Stromal cell of bone marrow (primary cell): ENCODE measurements at places on chromosomes 5 and 9.

DNA sequence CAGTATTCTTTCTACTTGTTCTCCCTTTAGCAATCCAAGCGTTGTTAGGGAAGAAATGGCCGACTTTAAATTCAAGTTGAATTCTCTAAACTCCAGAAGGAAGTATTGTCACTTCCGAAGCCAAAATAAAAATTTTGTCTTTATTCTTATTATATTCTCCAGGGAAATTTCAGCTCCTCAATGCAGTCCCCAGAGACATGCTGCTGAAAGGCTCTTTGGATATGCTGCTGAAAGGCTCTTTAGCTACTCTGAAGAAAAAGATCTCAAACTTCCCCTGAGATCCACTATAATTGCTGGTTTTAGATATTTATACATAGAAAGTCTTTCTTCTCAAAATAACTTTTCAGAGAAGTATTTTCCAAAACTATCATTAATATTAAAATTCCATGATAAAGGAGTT is 92.3 kb upstream of the PARP8 start:
- no peak for DNase-seq

DNA sequence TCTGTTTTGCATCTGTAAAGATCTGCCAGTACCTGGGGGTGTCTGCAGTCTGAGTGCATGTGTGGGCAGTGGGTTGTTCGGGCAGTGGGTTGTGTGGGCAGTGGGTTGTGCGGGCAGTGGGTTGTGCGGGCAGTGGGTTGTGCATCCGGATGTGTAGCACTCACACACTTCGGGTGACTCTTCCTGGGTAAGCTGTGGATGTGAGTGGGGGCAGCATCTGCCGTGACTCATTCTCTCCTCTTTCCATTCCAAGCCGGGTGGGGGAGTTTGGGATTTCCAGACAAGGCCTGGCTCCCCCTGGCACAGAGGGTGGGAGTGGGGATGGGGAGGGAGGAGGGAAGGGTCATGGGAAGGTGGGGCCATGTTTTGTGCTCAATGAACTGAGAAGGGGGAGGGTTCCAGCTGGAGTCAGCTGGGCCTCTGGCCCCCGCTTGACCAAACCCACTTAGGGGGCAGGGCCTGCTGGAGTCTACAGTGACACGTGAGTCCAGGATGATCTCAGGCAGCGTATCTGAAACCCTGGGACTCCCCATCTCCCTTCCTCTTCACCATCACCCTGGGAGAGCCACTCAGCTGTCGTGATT is 8.3 kb downstream of the CRB2 start:
- DNase-seq = peak; percentile 16

- DNase-seq = no peak
Measured at GRCh38 chr5:126438868-126439267, 15.7 kb downstream of the GRAMD2B start.

GRCh38 chr9:6973762-6974161 is 216.0 kb downstream of the KDM4C start:
- DNase-seq = no peak

DNA sequence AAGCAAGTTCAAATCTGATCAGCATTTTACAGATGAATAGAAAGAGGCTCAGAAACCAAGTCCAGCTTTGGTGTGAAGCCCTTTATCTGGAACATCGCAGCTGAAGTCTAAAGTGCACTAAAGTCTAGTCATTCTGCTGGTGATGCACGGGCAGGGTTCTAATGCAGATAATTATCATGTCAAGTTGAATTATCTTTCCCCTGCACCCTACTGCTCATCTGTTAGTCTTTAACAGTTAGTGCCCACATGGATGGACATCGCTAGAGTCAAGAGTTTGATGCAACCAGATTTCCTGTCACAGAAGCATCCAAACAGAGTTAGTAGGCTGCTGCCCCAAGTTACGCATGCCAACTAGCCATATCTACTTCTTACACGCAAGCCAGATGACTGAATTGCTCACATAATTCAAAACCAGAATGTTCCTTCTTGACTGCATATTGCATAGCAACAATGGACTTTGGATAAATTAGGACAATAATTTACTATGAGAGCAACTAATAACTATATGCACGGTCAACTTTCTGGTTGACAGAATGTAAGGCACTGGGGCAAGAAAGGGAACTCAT is 1.6 kb upstream of the TOMM5 start:
- no peak for DNase-seq

GRCh38 chr9:112846528-112847488 is 43.9 kb downstream of the SLC46A2 start:
- DNase-seq = no peak

- no peak for DNase-seq
Measured at GRCh38 chr9:94819161-94819687, 92.7 kb downstream of the AOPEP start.

DNA sequence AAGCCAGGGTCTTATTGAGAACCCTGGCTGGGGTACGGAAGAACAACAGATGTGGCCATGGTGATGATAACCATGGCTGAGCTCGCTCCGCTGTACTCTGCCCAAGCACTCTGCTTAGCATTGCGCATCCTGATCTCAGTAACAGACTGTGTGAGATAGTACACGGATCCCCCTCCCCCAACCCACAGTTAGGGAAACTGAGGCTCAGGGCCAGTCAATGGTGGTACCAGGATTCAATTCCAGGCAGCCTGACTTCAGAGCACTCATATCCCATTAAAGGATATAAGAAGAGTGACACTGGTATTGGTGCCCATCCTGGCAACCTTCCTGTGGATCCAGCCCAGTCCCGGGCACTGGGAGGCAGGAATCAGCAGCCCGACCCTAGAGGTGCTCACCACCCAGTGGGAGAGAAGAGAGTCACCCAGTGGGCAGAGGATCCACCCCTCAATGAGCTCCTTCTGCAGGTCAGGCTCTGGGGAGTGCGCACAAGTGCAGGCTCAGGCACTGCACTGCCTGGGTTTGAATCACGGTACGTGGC is 26.5 kb upstream of the KIF12 start:
- no peak for DNase-seq

- DNase-seq = no peak
Measured at GRCh38 chr5:8123559-8123958, 254.6 kb downstream of the MTRR start.

DNA sequence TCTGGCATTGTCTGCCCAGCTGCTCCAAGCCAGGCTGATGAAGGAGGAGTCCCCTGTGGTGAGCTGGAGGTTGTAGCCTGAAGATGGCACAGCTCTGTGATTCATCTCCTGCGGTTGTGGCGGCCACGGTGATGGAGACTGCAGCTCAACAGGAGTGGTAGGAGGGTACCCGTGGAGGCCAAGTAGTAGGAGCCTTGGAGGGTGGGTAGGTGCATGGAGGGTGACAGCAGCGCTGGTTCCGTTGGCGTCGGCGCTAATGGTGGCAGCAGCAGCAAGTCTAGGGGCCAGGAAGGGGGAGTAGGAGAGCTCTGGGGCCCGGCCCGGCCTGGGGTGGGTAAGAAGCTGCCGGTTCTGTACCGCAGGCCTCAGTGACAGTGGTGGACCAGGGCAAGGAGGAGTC is 22.4 kb upstream of the TRIM52 start:
- DNase-seq = no peak

DNA sequence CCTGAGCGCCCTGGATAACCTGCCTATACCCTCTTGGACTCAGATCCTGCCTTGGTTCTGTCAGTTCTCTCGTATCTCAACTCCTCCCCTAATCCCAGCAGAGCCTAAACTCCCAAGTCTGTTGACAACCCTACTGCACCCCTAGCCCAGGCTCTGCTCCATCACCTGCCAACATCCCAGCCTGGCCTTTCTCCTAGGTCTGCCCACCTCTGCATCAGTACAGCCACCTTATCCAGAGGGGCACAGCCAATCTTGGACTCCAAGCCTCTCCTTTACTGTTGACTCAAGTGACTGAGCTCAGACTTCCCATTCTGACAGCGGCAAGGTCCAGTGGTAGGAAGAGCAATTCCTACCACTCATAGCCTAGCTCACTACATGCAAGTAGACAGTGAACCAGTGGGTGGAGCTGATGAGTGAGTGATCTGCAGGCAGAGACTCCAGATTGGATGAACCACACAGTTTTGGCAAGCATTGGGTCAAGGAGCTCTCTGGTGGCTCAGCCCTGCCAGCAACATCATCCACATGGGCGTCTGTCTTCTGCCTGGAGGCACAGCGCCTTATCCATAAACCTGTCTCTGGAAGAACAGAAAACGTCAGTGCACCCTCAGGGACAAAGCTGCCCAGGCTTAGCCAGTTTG is 26.5 kb downstream of the TRMO start:
- peak; percentile 25 for DNase-seq

GRCh38 chr5:144712090-144712489 is 541.4 kb downstream of the KCTD16 start:
- DNase-seq = no peak

DNA sequence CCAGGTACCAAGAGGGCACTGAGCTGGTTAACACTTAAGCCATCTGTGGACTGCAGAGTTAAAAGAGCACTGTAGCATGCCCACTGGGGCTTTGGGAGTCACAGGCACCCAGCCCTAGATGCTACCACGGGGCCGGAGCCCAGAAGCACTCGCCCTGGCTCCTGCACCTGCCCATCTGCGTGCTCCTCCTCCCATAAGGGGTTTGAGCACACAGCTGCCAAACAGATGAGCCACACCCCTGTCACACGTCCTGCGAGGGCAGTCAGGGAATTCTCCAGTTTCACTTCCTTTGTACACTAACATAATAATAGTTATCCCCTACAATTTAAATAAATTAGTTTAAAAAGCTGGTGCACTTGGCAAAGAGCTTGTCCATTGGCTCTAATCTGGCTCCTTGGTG is 4.5 kb upstream of the PCA3 start:
- DNase-seq = no peak

GRCh38 chr9:110847671-110848070 is 179.1 kb downstream of the MUSK start:
- peak; percentile 44 for DNase-seq

DNA sequence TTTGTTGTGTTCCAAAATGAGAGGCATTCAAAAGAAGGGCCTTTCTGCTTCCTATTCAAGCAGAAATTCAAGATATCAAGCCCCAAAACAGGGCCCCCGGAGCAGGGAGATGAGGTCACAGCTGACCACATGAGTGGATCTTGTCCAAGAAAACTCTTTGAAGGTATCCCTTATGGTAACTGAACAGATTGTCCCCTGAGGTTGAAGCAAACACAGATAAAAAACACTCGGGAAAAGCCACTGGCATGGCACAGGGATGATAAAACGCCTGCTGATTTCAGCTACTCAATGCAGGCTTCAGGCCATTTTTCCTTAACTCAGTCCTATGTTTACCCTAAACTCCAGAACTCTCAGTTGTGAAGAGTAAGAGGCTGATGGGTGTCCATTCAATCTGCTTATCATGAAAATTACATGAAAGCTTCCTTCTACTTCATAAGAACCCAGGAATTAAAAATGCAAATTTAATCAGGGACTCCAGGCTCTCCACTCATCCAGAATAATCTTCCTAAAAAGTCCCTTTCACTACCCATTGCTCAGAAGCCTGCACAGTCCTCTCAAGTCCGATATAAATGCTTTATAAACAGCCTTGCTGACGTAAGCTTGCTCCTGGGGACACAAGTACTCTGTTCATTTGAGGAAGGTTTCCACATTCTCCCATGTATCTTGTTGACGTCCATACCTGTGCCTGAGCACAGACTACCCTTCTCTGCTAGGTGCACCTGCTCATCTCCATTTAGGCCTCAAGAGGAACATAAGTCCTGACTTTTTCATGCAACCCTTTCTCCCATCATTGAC is 35.9 kb upstream of the SLC1A3 start:
- DNase-seq = no peak

DNA sequence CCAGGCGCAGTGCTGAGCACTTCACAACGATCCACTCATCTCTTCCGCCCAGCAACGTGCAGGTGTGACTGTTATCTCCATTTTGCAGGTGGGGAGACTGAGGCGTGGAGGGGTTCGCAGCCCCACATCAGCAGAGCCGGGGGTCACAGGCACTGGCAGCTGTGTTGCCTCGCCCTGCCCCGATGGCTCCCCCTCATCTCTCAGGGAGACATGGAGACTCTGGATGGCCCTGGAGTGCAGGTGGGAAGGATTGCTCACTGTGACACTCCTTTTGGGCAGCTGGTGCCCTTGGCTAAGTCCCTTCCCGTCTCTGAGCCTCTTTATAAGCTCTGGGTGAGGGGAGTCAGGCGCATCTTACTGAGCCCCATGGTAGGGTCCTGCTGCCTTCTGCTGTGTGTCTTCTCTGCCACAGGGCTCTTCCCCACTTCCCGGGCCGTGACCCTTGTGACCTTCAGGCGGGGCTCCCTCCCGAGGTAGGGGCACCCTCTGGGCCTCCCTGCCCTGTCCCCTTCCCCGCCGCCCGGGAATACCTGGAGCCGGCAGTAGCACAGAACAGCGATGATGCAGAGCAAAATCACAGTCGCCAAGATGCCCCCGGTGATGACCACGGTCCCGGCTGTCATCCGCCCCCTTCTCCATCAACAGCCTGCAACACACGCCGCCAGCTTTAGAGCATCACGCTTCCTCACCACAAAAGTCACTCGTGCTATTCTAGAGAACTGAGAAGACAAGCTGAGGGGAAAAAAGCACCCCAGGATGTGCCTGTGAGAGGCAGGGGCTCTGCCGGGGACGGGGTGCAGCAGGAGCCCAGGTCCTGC is 29.4 kb downstream of the FAM163B start:
- no peak for DNase-seq

DNA sequence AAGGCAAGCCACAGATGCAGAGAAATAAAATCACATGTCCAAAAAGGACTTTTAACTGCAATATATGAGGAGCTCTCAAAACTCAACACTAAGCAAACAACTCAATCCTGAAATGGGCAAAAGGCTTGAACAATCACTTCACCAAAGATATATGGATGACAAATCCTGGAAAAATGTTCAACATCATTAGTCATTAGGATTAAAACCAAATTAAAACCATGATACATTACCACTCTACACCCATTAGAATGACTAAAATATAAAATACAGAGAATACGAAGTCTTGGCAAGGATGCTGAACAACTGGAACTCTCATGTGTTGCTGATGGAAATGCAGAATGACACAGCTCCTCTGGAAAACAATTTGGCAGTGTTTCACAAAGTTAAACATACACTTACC is 277.4 kb downstream of the TLE1 start:
- no peak for DNase-seq

DNA sequence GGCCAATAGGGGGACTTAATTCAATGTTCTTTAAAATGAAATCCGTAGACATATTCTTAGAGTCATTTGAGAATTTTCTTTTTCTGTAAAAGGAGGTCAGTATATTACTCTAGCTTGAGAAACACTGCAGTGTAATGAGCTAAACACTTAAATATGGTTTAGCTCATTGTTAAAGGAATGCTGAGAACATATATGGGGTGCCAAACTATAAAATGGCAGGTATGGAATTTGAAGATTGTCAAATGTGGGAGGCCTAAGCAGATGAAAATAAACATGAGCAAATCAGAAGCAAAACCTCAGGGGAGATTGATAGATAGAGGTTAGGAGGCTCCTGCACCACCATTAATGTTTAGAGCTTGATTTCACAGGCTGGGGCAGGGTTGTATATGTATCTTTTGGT is 57.9 kb downstream of the STX17 start:
- DNase-seq = no peak

GRCh38 chr5:138346889-138347288 is 5.6 kb upstream of the KDM3B start:
- DNase-seq = no peak
